Midbrain (tissue), 1 donor: ENCODE measurements at places on chromosomes 2 and 18.
A peak's percentile ranks its signal among the peaks of the same experiment; 100 is the strongest.

GRCh38 chr2:8927510-8928455 lies 75.7 kb downstream of the MBOAT2 start:
- peak; percentile 34 for DNase-seq

GRCh38 chr2:182824056-182824766 lies 42.2 kb downstream of the FRZB start:
- DNase-seq = no peak

- no peak for DNase-seq
Observed at GRCh38 chr2:6864923-6865345, 773 bp downstream of the CMPK2 start.

DNA sequence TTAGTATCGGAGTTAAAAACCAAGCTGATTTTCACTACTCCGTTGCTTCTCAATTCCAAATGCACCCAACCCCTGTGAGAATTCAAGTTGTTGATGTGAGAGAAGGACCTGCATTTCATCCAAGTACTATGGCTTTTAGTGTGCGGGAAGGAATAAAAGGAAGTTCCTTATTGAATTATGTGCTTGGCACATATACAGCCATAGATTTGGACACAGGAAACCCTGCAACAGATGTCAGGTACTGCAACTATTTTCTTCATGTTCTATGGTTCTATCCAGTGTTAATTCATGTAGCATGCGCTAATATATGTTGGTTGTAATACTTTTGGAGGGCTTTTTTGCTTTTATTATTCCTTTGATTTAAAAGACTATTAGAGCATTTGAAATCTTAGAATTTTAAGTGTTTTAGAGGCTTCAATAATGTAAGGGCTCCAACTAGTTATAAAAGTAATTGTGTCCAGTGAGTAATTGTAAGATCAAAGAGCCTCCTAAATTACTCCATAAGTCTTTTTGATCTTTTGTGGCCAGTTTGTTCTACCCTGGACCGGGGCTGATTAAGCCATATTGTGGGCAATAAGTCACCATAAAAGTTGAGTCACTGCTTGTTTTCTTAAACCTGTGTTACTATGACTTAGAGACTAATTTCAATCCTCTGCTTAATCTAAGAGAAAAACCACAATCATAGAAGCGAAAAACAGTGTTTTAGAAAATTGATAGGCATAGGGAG lies 22.9 kb downstream of the DSG4 start:
- no peak for DNase-seq

GRCh38 chr2:198401644-198402043 lies 597.3 kb downstream of the PLCL1 start:
- no peak for DNase-seq
